ENCODE measurements at places on chromosomes 12 and 14.

- no peak for DNase-seq
Measured at GRCh38 chr12:128982933-128983332, 129.7 kb downstream of the GLT1D1 start.

GRCh38 chr12:108009442-108010070 lies 119.5 kb upstream of the WSCD2 start:
- no peak for DNase-seq

- DNase-seq, result no peak
Measured at GRCh38 chr12:53935383-53936341, 3.0 kb upstream of the HOXC13 start.

DNA sequence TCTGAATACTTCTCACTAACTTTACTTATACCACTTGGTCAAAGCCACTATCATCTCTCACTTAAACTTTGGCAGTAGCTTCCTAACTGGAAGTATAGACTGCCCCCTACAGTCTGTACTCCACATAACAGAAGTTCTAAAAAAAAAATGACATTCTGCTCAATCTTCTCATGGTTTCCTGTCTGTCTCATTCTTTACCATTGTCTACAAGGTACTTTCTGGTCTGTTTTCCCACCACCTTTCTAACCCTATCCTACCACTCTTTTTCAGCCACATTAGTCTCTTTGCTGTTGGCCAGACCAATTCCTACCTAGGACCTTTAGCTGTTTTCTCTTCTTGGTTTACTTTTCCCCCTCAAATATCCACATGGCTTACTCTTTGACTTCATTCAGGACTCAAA lies 14.7 kb downstream of the CPSF6 start:
- peak; percentile 26 for DNase-seq

- no peak for DNase-seq
Measured at GRCh38 chr14:56331592-56332216, 213.5 kb downstream of the PELI2 start.

- DNase-seq, result no peak
Measured at GRCh38 chr12:130588696-130589539, 127.2 kb downstream of the RIMBP2 start.

DNA sequence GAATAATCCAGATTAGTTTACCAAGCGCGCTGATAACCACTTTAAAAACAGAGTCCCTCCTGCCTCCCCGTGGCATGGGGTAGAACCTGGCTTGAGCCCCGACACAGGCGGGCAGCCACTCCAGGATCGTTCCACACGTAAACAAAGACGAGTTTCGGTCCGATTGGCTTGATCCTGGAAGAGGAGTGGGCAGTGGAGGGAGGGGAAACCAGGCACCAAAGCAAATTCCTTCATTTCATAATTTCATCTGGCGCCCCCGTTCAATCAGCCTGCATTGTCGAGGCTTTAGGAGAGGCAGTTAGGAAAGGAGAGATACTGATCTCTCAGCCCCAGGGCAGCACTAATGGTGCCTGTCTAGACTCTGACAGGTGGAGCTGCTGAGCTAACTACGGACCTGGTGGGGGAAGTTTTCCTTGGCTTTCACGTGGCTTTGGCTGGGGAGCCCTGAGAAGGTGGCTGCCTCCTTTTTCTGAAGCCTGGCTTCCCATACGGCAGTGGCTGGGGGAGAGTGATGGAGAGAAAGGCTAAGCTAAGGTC lies 751 bp upstream of the GPRC5A start:
- no peak for DNase-seq

- DNase-seq, result no peak
Measured at GRCh38 chr12:52699960-52700359, 3.4 kb downstream of the KRT77 start.

DNA sequence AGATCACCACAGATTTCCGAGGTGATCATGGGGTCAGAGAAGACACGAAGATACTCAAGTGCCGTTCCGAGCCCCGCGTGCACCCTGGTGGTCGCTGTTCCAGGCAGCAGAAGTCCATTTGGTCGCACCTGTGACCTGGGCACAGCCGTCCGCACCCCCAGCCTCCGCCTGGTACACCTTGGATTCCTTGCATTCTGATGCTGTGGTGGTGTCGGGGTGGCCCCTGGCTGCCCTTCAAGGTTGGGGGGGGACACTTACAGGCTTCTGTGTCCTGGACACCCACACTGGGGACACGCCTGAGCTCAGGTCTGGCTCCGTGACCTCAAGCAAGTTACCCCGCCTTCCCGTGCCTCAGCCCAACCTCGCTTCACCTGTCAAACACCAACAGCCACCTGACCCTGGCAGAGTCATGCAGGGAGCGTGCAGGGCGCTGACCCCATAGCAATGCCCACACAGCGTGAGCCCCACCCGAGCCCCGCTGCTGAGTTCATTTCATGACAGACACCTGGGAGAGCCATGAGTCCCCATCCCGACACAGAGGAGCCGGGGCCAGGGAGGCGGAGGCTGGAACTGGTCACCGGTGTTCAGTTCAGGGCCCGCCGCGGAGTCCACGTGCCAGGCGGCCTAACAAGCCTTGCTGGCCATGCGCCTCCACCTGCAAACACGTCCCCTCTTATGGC lies 17.9 kb upstream of the GALNT9 start:
- no peak for DNase-seq

DNA sequence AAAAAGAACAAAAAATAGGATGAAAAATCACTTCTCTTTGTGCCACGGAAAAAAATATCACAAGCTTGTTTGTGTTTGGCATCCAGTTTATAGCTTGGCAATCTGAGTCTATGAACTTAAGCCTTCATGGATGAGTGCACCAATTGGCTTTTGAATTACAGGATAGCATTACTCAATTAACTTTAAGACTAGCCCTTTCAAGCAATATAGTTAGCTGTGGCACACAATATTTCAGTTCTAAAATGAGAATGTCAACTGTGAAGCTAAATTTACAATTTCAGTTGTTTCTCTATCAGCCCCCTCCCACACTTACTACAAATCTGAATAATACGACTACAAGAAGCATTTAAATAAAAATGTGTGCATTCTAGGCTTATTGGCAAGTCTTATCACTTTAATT lies 8.3 kb downstream of the RERG start:
- no peak for DNase-seq

GRCh38 chr12:24954261-24954660 lies 5.4 kb upstream of the BCAT1 start:
- DNase-seq, result no peak

- no peak for DNase-seq
Measured at GRCh38 chr14:99576304-99576703, 27.7 kb downstream of the CCDC85C start.
